NCI-H1694 (cell line): ENCODE measurements at places on chromosomes 3 and 15.
A peak's percentile ranks its signal among the peaks of the same experiment; 100 is the strongest.

GRCh38 chr15:101558221-101558941, 68.9 kb upstream of the PCSK6 start:
- no peak for DNase-seq

DNA sequence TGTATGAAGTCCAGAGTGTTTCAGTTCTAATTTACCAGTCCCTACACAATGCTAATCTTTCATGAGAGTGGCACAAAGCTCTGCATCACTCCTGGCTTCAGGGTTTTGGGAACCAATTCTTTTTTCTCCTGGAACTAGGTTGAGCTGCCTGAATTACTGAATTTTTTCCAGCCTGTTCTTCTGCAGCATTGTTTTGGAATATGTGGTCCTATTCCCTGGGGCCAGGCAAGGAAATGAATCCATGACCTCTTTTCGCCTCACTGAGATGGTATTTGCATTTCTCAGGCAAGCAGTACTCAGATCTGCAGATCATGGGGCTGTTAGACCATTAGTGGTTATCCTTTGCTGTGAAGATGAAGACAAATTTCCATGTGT, 25.6 kb upstream of the GPR171 start:
- no peak for DNase-seq

DNA sequence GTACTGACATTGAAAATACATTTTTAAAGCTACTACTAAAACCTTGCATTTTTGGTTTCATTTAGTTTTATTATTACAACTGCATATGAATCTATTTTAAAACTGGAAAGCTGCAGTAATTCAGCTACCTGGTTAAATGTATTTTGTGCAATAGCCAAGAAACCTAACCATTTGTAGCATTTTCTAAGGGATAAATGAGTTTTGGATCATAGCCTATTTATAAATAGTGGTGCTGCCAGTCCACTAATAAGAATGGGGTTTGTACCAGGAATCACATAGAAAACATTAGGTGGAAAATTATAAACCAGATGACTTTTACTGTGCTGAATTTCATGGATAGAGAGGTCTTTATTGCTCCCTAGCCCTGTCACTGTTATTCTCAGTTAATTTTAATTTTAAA, 454.7 kb downstream of the DIPK2A start:
- DNase-seq: no peak

- DNase-seq: no peak
These were observed 55.2 kb upstream of the KCNH8 start for GRCh38 chr3:19093084-19093483.

DNA sequence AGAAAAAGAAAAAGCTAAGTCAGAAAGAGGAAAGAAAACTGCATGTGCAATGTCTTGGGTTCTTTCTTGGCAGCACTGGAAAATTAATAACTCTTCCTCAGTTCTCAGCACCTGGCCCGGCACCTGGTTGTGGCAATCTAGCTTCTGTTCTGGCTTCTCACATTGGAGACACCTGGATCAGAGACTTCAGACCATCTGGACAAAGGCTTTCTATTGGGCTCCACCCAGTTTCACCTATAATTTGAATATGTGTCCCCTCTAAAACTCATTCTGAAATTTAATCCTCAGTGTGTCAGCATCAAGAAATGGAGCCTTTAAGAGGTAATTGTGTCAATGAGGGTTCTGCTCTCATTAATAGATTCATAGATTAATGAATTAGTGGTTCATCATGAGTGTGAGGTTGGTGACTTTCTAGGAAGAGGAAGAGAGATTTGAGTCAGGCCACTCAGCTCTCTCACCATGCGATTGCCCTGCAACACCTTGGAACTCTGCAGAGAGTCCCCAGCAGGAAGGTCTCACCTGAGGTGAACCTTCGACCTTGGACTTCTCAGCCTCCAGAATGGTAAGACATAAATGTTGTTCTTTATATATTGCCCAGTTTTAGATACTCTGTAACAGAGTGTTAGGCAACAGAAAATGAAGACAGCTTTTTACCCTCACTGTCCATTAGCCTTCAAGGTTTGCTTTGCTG, 679.9 kb downstream of the NTRK3 start:
- no peak for DNase-seq

DNA sequence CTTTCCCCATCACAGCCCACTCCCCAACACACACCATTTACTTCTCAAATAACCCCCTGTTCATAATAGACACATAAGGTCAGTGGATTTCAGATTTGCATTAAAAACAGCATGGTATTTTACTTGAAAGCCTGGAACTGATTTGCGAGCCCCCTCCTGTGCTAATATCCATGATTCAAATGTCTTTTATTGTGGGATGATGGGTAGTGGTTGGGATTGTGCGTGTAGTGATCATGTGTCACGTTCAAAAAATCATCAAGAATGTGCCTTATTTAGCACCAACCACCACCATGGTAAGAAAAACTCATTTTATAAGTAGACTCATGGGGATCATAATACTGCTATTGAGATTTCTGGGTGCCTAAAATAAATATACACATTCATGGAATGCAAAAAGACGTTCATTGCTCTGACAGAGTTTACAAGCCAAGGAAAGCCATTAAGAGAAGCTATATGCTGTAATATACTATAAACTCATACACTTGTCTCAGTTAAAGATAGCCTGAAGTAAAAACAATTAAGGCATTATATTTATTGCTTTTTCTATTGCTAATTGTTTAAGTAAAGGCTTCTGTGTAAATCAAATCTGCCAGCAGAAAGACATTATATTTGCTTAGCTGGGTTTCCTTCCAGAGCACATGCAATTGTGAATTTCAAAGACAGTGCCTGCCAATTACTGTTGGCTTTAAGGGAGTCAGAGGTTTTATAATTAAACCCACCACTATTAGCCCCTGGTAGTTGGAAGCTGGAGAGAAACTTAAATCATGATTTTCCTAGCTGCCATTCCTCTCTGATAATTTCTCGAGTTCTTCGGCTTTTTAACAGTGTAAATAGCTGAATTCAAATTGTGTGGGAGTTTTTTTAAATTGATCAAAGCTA, 4.0 kb downstream of the TRAT1 start:
- DNase-seq: no peak

- DNase-seq: no peak
These were observed 128.6 kb downstream of the DUT start for GRCh38 chr15:48459571-48460442.

DNA sequence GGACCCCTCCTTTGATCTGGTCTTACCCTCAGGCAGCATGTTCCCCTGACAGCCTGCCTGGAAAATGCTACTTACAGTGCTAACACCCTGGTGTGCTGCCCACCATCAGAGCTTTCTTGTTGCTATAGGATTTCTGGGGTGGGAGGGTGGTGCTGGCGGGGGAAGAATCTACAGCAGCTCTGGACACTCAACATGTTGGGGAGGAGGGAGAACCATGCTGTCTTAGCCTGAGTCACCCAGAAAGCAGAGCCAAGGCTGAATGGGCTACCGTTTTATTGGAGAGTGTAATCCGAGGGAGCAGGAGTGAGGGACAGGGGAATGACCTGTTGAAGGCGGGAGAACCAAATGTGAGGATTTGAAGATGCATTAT, 45.6 kb downstream of the MFSD1 start:
- DNase-seq: no peak

DNA sequence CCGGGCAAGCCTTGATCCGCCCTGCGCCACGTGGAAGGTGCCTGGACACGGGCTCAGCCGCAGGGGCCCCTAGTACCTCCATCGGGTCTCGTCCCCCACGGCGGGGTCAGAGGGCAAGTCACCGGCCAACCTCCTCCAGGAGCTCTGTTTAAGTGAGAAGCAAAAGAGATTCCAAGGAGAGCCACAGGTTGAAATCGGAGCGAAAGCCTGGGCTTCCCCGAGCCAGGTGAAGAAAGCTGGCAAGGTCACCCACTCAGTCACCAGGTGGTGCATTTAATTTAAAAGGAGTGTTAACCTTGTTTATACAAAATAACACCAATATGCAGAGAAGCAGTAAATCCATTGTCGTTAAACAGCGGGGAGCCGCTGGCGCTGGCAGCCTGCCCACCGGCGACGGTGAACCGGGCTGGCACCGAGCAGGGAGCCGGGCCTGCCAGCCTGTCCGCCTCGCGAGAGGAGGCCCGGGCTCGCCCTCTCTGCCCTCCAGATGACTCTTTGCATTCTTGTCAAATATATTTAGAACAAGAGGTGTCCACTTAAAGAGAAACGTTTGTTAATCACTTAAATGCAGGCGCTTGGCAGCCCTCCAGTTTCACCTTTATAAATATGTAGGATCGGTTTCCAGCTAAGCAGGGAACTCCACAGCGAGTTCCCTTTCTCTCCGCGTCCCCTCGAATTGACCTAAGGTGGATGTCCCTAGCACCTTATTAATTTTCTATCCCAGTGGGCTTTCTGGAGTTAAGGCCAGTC, 277.3 kb upstream of the NR2F2 start:
- DNase-seq: no peak

- DNase-seq: peak; percentile 30
These were observed 1588.2 kb downstream of the SI start for GRCh38 chr3:163490119-163490518.

GRCh38 chr15:79378394-79379109, 53.6 kb upstream of the MINAR1 start:
- no peak for DNase-seq

GRCh38 chr15:31325595-31326155, 960 bp upstream of the KLF13 start:
- no peak for DNase-seq

GRCh38 chr3:71423151-71423906, 160.2 kb downstream of the FOXP1 start:
- DNase-seq: peak; percentile 17

- no peak for DNase-seq
These were observed 223.2 kb downstream of the MTHFS start for GRCh38 chr15:79673416-79674123.

DNA sequence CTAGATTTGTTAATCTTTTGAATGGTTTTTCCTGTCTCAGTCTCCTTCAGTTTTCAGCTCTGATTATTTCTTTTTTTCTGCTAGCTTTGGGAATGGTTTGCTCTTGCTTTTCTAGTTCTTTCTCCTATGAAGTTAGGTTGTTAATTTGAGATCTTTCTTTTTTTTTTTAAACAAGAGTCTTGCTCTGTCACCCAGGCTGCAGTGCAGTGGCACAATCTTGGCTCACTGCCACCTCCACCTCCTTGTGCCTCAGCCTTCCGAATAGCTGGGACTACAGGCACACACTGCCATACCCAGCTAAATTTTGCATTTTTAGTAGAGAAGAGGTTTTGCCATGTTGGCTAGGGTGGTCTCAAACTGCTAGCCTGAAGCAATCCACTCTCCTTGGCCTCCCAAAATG, 56.7 kb downstream of the UQCC5 start:
- DNase-seq: no peak

DNA sequence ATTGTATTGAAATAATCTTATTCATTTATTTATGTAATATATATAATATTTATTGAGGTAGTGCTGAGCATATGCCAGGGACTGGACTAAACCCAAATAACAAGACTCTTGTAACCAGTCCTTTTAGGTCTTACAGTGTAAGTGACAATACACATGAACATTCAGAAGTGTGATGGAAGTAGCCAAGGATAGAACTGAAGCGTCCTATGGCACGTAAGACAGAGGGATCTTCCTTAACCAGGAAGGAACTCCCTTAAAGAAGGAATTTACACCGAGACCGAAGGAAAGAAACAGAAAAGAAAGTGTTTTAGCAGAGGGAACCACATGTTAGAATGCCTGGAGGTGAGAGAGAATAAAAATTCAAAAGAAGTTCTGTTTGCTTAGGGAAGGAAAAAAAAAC, 23.6 kb upstream of the CLDN1 start:
- no peak for DNase-seq

GRCh38 chr3:70952033-70952747, 631.3 kb downstream of the FOXP1 start:
- DNase-seq: no peak

- no peak for DNase-seq
These were observed 10.4 kb upstream of the SEMA4B start for GRCh38 chr15:90190606-90191343.

- no peak for DNase-seq
These were observed 69.9 kb downstream of the NR2E3 start for GRCh38 chr15:71880276-71880675.

DNA sequence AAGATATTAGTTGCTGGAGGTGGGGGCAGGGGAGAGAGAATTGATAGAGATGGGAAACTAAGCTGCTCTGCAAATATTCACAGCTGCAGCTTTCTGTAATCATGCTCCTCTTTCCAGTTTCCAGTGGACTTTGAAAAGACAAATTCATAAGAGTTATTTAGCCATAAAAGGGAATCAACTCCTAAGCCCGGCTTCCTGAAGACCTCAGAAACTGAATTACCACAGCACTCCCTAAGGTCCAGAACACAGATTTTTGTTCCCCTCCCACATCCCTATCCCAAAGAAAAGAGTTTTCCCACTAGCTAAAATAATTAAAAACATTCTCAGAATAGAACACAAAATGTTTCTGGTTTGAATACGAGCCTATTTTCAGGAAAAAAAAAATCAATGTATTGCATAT, 871.8 kb upstream of the NR2F2 start:
- no peak for DNase-seq

- DNase-seq: no peak
These were observed 93.2 kb upstream of the ARHGEF3 start for GRCh38 chr3:56894881-56895431.

- DNase-seq: no peak
These were observed 37.5 kb upstream of the FSTL1 start for GRCh38 chr3:120488296-120488695.

DNA sequence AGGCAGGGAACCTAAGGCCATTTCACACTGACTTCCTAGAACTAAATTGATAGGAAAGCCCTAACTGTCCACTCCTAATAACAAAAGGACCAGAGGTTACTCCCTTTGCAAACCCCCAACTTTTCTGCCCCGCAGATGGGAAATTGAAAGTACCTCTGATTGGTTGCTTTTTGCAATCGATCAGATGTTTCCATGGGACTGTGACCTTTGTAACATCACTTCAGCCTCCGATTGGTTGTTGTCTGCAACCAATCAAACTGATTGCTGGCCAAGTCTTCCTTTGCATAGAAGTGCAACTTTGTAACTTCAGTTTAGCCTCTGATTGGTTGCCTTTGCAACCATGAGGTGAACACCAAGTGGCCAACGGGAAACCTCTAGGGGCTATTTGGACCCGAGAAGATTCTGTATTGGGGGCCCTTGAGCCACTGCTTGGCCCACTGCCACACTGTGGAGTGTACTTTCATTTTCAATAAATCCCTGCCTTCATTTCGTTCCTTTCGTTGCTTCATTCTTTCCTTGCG, 11.3 kb upstream of the KNL1 start:
- DNase-seq: no peak

GRCh38 chr15:68374168-68374745, 57.7 kb downstream of the ITGA11 start:
- DNase-seq: no peak

DNA sequence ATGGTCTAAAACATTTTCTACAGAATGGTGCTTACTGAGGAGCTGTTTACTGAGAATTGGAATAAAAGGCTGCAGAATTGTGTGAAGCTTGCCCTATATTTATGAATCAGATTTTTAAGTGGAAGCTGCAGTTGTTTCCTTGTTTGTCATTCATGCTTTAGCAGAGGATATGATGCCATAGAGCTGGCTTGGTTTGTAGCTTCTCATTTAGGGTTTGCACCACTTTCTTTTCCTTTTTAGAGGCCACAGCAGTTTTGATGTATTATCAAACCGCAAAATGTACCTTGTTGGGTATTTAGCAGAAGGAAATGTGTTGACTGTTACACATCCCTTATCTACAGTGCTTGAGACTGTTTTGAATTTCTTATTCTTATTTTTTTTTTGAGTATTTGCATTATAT, 66.2 kb downstream of the RASA2 start:
- DNase-seq: no peak
